Stimulated activated CD8-positive, alpha-beta memory T cell treated with anti-CD3 and anti-CD28 coated beads, Interleukin-15, amount 100 ng/mL, for 24 hours (primary cell): ENCODE measurements at places on chromosomes 5 and 9.

GRCh38 chr5:171646102-171647042, 139.2 kb upstream of the SMIM23 start:
- no peak for DNase-seq

DNA sequence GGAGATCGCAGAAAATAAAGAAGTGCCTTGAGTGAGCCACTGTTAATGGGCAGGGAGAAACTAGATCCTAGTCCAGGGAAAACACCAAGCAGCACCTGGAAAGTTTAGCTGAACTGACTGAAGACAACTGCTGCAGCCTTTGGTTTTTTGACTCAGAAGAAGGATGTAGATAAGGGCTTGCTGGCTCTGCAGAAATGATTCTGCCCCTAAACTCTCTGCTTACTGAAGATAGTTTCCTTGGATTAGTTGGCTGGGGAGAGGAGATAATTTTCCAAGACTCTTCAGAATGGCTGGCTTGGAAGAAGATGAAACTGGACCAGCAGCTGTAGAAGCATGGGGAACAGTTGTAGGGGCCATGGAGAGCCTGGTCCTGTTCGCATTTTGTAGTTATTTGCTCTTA, 471.8 kb downstream of the KDM4C start:
- DNase-seq: no peak

DNA sequence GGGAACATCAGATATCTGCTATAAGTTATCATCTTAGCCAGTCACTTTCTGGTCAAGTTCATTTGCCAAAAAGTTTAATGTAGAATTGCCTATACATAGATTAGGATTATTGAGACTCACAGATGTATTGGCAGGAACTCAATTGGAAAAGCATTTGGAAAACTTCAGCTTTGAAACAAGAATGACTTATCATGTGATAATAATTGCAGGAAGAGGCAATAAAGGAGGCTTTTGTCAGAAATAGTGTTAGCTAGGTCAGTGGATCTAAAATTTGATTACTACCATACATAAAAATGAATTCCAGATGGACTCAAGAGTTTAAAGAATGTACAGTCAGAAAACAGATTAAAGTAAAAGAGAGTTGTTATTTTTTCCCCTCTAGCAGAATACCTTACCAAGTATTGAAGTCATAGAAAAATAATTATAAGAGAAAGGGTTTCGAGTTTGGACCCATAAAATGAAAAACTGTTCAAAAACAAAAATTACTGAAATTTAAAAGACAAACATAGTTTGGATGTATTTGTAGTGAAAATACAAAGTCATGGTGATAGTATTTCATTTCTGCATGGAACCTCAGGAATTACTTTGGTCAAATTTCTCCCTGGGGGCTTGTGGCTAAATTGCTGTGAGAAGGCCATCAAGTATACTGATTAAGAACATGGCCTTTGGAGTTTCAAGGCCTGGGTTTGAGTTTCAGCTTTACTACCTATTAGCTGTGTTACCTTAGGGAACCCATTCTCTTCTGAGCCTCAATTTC, 159.9 kb downstream of the TMEM38B start:
- DNase-seq: no peak

GRCh38 chr5:165126598-165126997, 1621.2 kb downstream of the MAT2B start:
- no peak for DNase-seq

DNA sequence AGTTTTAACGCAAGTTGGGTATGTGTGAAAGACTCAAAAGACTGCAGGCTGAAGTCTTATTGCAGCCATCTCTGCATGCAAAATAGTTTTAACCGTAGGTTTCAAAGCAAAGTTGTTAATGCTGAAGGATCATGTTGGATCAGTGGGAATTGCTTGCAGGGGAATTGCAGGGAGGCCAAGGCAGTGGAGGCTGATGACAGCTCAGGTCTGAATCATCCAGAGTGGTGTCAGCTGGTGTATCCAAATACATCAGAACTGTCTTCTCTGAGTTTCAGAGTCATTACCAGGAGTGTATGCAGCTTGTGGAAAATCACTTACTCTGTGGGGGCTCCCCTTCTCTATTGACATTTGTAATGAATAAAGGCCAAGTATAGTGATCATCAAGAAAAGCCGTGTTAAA, 435.7 kb downstream of the SH3GL2 start:
- no peak for DNase-seq
